ENCODE measurements at places on chromosomes 3 and 15.

DNA sequence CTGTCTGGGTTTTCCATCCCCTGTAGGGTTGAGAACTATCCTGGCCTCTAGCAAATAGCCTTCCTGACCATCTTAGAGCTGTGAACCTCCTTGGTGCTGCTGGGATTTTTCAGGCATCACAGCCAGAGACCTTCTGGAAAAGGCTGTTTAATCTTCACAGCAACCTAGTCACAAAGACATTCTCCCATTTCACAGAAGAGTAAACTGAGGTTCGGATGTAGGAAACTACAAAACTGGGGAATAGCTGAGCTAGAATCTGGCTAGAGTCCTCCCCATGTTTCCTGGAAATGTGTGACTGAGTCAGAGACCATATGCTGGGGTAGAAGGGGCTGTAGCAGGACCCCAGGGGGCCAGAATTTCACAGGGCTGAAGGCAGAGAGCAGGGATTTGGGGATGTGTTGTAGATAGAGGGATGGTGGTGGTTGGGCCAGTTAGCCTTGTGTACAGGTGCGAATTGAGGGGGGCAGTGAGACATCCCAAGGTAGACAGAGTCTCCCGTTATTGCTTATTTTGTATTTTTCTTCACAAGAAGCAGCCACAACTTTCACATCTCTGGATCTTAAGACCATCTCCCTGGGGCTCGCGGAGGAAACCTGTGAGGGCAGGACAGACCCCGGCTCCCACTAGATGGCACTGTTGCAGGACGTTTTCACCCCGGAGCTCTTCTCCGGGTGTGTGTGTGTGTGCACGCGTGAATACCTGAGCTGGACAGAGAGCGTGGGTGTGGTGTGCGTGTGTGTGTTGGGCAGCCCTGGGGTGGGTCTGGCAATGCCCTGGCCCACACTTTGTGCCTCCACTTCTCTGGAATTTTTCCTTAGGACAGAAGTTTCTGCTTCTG, 66.9 kb upstream of the PRR23C start:
- no peak for DNase-seq

DNA sequence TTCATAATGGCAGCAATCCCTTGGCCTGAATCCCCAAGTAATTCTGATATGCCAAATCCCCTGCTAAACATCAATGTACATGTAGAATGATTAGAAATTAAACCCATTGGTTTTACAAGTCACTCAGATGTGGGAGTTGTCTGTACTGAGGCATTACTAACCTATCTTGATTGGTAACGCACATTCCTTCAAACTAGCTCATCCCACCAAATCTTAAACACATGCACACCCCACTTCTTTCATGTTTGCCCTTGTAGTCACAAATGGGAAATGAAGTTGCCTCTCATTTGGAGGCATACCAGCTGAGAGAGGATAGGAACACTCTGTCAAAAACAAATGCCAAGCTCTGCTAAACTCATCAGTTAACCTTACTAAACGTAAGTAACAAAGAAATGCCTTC, 29.1 kb upstream of the MAN2C1 start:
- no peak for DNase-seq

DNA sequence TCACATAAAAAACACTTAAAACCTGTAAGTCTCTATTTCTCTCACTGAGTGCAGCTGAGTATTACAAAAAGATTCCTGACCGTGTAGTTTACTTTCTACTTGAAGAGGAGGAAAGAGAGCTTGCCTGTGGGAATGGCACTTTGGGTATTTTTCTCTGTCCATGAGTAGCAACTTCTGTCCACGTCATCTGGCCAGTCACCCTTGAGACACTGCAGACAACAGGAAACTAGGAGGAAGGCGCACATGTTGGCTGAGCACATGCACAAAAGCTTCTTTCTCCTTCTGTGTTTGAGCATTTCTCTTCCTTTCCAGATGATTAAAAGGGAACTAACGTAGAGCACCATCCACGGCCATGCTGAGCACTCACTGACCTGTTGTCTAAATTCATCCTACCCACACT, 19.7 kb downstream of the STARD5 start:
- DNase-seq: no peak

- peak; percentile 30 for DNase-seq
Observed at GRCh38 chr3:53671192-53671960, 174.8 kb downstream of the CHDH start.

- DNase-seq: no peak
Observed at GRCh38 chr3:187334904-187335303, 33.3 kb upstream of the RTP4 start.

DNA sequence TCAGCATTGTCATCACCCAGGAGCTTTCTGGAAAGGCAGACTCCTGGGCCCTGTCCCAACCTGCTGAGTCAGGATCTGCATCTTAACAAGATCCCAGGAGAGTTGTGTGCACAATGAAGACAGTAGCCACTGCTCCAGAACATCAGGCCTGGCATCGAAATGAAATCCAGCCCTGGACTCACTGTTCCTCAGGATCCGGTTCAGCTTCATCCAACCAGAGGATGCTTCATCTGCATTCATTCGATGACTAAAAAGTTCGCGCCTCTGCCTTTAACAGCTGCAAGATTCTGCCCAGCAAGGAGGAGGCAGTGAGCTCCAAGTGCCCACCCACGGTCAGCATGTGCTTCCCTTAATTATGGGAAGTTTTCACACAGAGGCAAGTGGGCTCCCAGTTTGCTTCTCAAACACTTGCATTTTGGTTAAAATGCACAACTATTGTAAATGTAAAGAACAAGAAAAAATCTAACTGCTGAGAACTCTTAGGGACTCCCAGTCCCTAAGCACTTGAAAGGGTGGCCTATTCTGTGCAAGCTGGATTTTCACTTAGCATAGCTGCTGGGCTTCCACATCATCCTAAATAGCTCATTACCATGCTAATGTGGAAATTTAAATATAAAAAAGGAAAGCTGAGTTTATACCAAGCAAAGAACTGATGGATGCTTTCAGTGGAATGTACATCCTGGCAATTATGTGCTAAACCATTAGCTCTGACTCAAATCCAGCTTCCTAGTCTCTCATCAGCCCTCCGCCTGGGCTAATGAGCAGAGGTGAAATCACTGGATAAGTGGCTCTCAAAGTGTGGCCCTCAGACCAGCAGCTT, 25.5 kb upstream of the ESYT3 start:
- no peak for DNase-seq

DNA sequence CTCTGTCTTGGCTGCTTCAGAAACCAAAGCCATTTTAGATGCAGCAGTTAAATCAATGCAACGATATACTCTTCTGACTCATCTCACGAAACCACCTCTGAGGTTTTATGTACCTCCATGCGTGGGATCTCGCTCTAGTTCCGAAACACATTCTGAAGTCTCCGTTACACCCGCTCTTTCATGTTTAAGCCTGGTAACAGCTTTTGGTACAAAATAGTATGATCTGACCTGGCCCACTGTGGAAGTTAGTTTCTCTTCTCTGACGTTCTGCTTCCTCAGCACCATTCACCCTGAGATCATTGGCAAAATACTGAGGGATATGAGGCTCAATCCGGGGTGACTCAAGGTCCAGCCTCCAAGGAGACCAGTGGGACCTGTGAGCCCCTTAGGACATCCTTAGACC, 121.9 kb downstream of the TMEM266 start:
- DNase-seq: no peak

GRCh38 chr3:126372413-126373145, 15.4 kb upstream of the KLF15 start:
- no peak for DNase-seq

DNA sequence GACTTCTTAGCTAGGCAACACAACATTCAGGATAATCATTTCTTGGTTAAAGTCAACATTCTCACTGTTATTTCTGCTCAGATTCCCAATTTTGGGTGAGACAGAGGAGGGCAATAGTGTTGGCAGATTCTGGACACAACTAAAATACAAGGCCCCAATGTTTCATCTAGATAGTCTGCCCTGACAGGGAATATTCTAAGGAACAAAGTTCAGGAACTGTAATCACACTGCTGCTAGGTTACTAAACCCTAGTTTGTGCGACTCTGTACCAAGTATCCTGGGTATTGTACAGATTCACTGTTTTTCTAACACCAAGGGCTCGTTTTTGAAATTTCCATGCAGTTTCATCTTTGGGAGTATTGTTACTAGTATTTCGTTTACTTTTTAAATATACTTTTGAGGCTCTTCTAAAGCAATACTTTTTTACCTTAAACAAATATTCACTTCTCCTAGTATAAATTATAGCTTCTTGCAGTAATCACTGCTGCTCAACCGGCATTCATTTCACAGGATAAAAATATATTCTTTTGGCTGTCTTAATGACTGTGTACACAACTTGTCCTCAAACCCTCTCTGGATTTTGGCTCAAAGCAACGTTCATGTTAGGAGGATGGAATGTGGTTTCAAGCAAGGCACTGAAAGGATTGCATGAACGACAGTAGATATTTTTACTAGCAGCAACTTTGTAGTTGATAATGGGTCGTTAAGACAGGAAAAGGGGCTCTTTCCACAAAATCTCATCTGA, 167.4 kb downstream of the ADAMTS17 start:
- no peak for DNase-seq

DNA sequence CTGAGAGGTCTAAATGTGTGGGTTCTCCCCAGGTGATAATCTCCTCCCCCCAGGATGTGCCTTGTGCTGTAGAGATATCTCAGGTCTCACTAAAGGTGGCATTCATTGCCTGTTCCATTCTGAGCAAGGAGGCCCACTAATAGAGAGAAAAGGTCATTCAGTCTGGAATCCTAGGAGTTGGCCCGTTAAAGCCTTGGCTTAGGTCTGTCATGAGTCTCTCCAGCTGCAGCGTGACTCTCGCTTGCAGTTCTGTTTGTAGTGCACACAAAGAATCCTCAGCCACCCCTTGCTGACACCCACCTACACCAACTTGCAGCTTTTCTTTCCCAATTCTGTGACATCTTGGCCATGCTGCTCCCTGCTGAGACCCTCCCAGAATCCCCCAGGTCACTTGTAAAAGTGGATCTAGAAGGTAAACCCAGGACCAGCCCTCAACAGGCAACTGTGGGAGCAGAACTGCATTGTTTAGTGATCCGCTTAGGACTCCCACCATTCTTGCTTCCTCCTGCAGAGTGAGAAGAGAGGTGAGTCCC, 17.7 kb downstream of the MAGEF1 start:
- DNase-seq: no peak

GRCh38 chr3:193932576-193932975, 203.4 kb upstream of the HES1 start:
- DNase-seq: no peak

- no peak for DNase-seq
Observed at GRCh38 chr15:62269504-62269903, 104.4 kb upstream of the C2CD4B start.

DNA sequence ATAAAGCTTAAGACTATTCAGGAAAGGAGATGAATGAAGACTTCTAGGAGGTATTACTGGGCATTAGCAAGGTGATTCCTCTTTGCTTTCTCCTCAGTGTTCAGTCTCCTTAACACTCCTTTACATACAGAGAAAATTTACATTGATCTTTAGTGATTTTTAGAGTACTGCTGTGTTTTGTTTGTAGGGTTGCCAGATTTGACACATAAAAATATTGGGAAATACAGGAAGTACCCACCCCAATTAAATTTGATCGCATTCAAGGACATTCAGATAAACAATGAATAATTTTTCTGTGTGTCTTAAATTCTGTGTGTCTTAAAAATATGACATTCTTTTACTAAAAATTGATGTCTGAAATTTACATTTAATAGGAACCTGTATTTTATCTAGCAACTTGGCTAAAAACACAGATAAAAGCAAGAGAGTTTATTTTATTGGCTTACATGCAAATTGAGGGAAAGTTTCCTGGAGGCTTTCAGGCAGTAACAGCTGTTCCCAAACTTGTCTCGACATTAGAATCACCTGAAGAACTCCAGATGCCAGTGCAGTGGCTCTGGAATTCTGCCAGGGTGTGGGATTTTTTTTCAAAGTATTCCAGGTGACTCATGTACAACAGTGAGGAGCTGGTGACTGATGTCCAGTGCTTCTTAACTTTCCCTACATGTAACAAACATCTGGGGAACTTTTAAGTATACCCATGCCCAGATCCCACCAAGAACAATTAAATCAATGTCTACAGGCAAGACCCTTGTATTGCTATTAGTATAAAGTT, 23.4 kb upstream of the PLOD2 start:
- no peak for DNase-seq

DNA sequence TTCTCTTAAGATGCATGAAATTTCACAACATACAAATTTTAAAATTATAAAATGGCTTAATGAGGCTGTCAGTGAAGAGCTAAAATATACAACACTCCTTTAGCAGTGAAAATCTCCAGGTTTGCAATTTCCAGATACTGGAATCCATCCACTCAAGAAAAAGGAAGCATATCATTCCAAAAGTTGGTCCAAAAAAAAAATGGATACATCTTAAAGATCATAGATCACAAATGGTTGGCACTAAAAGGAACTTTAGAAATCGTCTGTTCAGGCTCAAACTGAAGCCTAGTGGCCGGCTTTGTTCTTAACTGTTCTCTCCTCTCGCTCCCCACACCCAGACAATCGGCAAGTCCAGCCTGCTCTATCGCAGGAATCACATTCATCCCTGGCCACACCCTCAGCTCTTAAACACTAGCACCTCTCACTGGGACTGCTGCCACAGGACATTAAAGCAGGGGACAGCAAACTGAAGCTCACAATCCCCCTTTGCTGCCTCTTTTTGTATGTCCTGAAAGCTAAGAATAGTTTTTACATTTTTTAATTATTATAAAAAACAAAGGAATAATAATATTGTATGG, 130.3 kb upstream of the CDIN1 start:
- no peak for DNase-seq

- DNase-seq: no peak
Observed at GRCh38 chr3:98602078-98602678, 8.8 kb upstream of the CPOX start.

- no peak for DNase-seq
Observed at GRCh38 chr15:70197945-70198361, 100.2 kb upstream of the TLE3 start.

DNA sequence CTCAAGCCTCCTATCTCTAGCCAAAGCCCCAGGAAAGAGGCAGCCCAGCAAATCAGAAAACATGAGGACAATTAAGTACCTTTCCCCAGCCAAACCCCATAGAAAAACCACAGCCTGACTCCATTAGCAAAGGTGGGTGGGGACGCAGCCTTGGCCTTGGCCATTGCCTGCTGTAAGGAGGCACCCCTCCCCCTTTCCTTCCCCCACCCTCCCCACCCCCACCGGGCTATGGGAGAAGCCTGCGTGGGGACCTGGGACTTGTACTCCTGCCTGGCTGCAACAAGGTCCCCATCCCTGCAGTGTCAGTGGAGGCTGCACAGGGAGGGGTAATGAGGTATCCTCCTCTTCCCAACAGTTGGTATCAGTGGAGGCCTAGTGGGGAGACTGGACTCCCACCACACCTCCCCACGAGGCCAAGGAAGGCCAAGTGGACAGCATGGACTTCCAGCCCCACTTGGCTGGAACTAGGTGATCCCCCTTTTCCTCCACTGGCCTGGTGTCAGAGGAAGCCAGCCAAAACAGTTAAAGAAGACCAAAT, 20.5 kb downstream of the PRR23E start:
- DNase-seq: no peak

- DNase-seq: no peak
Observed at GRCh38 chr3:42129014-42129953, 38.1 kb downstream of the TRAK1 start.

Data from NCI-H1417 treated with DMSO at 0.1 percent for 48 hours (cell line).